ENCODE measurements at places on chromosomes 3 and 15.

DNA sequence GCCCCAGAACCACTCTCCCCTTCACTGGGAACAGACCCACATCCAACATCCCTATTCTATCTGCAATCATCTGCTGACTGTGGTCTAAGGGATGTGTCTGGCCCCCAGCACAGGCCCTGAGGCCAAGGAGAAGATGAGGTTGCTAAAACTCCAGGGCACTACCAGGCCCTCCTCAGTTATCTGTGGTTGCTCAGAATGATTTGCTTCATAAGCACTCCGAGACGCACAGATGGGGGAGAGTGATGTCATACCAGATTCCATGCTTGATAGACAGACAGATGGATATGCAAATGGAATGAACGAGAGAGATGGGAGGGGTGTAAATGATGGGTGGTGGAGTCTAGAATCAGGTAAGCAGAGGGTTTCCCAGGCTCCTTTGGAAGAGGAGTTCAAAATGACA, 57.8 kb downstream of the CEMIP start:
- DNase-seq, result no peak

GRCh38 chr3:79491029-79491641, 276.7 kb downstream of the ROBO1 start:
- DNase-seq, result no peak

DNA sequence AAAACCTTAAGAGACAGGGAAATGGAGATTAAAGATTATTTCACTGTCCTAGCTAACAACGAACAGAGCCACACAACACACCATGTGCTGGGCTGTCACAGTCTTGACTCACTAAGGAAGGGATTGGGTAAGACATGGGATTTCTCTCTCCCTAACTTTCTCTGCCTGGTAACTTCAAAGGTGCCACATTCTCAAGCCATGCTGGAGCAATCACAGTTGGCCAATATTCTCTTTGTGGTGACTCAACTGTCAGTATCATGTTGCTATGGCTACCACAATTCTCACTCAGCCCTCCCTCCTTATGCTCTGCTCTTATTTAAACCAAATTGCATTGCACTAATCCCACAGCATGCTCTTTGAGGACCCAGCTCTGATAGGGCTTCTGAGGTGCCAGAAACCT, 74.0 kb downstream of the OXNAD1 start:
- no peak for DNase-seq

DNA sequence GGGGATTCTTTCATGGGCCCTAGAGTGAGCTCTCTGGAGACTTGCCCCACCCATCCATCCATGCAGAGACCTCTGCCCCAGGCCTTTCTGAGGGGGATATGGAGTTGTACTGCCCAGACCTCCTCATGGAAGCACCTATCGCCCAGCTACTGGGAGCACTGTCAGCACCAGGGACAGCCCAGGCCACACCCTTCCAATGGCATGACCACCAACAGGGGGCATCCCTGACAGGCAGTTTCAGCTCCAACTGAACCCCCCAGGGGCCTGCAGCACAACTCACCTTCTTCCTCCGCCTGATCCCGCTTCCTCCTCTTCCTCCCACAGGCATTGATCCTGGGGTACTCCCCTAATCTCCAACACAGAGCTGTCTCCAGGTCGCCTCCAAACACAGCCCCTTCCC, 21.8 kb downstream of the MRPS11 start:
- no peak for DNase-seq

DNA sequence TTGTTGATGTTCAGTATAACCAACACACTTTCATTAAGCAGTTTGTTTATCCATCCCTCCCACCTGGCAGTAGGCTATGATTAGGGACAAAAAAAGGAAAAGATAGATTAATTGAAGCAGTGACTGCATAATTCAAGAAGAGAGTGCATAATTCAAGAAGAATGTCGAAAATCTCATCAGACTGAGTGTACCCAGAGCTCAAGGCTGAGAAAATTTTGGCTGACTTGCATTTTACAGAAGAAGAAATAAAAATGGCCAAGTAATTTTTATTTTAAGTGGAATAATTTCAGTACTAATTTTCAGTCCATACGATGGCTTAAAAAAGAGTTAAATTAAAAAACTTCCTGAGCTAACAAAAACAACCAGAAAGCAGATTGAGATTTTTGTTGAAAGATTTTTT, 145.4 kb upstream of the LRRFIP2 start:
- DNase-seq, result no peak

- DNase-seq, result no peak
These were observed 422 bp upstream of the SETMAR start for GRCh38 chr3:4302747-4303146.

DNA sequence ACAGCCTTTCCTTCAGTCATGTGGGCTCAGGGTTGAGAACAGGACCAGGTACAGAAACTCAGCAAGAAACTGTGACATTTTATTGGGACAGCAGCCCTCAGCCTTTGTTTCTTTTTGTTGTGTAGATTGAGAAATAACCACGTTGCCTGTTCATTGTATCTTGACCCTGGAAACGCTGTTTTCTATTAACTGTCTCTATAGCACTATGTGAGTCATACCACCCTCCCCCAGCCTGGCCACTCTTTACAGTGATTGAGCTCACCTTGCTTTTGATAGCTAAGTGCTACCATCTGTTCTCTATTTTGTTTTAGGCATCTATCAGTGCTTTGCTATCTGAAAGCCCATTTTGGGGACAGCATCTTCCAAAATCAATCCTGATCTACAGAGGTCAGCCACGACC, 127.9 kb downstream of the CD47 start:
- no peak for DNase-seq

- no peak for DNase-seq
These were observed 14.7 kb downstream of the GALNT15 start for GRCh38 chr3:16189201-16189600.

All from activated CD4-positive, alpha-beta T cell treated with anti-CD3 and anti-CD28 coated beads for 24 hours (primary cell).